ENCODE measurements at places on chromosomes 11 and 22. TPM values are rescaled to one million over a fixed set of nuclear protein-coding genes. Genes with fewer than 3 reads are reported as not detected.

FGF3 gene
- total RNA-seq, result not detected

OPCML gene
- not detected for total RNA-seq

NOL12 gene
- total RNA-seq, result 67.8 TPM

BUD13 gene
- total RNA-seq, result 30.0 TPM

DHCR7 gene
- 106 TPM for total RNA-seq

SLC37A2 gene
- 0.17 TPM for total RNA-seq

PPARA gene
- 14.3 TPM for total RNA-seq

FAM227A gene
- 0.16 TPM for total RNA-seq

CARNS1 gene
- total RNA-seq, result 0.62 TPM

PSMD13 gene
- total RNA-seq, result 266 TPM

SERPING1 gene
- total RNA-seq, result not detected

ROBO4 gene
- total RNA-seq, result not detected

SAA4 gene
- total RNA-seq, result not detected

MN1 gene
- 0.07 TPM for total RNA-seq

SERPIND1 gene
- total RNA-seq, result not detected

TOMM22 gene
- 156 TPM for total RNA-seq

SCN2B gene
- not detected for total RNA-seq

RTL10 gene
- 22.2 TPM for total RNA-seq

CERK gene
- total RNA-seq, result 76.5 TPM

PNPLA5 gene
- not detected for total RNA-seq

FAM181B gene
- total RNA-seq, result not detected

USH1C gene
- not detected for total RNA-seq

ZNF214 gene
- not detected for total RNA-seq

POU2AF2 gene
- not detected for total RNA-seq

RAB3IL1 gene
- total RNA-seq, result 0.24 TPM

NRXN2 gene
- total RNA-seq, result 0.23 TPM

RIBC2 gene
- total RNA-seq, result 12.6 TPM

SLC22A25 gene
- total RNA-seq, result not detected

PARVG gene
- total RNA-seq, result 50.6 TPM

OVOL1 gene
- 0.10 TPM for total RNA-seq

CCDC188 gene
- total RNA-seq, result not detected

SH3BP1 gene
- total RNA-seq, result 110 TPM

HORMAD2 gene
- total RNA-seq, result 0.21 TPM

LRP4 gene
- 0.15 TPM for total RNA-seq

IL17RA gene
- total RNA-seq, result 23.6 TPM

CHRNA10 gene
- 2.6 TPM for total RNA-seq

KRTAP5-9 gene
- not detected for total RNA-seq

TPBGL gene
- total RNA-seq, result 0.34 TPM

ZDHHC5 gene
- total RNA-seq, result 78.4 TPM

GPR83 gene
- total RNA-seq, result 0.15 TPM

OR52E4 gene
- not detected for total RNA-seq

GRM5 gene
- total RNA-seq, result not detected

LRRC32 gene
- total RNA-seq, result 5.7 TPM

SLCO2B1 gene
- total RNA-seq, result not detected

Measured in activated T-helper 1 cell treated with anti-CD3 and anti-CD28 coated beads, Interleukin-12 subunit alpha, Interleukin-12 subunit beta, Interleukin-2, Interleukin-4 antibody, amounts not matched to agents 30 ng/mL and 10 ng/mL and 1 ng/mL, durations not matched to agents 14 hours and 24 hours and 36 hours (primary cell).